Hair follicle dermal papilla cell (primary cell): ENCODE measurements at places on chromosomes 4 and X. TPM values are rescaled to one million over a fixed set of nuclear protein-coding genes. Genes with fewer than 3 reads are reported as not detected.

WDR17 gene
- total RNA-seq, result 1.7 and 3.2 TPM in 2 replicates

PDCL2 gene
- total RNA-seq, result not detected in 2 replicates

SLC9B1 gene
- 0.61 and 1.8 TPM in 2 replicates for total RNA-seq

FBXO8 gene
- 26.6 and 35.2 TPM in 2 replicates for total RNA-seq
